ENCODE measurements at places on chromosomes 2 and 18.

- no peak for DNase-seq
Observed at GRCh38 chr2:11858883-11859282, 112.5 kb downstream of the LPIN1 start.

GRCh38 chr2:138537170-138537915, 35.8 kb downstream of the SPOPL start:
- DNase-seq: no peak

GRCh38 chr2:66689456-66690051, 254.6 kb downstream of the MEIS1 start:
- no peak for DNase-seq

DNA sequence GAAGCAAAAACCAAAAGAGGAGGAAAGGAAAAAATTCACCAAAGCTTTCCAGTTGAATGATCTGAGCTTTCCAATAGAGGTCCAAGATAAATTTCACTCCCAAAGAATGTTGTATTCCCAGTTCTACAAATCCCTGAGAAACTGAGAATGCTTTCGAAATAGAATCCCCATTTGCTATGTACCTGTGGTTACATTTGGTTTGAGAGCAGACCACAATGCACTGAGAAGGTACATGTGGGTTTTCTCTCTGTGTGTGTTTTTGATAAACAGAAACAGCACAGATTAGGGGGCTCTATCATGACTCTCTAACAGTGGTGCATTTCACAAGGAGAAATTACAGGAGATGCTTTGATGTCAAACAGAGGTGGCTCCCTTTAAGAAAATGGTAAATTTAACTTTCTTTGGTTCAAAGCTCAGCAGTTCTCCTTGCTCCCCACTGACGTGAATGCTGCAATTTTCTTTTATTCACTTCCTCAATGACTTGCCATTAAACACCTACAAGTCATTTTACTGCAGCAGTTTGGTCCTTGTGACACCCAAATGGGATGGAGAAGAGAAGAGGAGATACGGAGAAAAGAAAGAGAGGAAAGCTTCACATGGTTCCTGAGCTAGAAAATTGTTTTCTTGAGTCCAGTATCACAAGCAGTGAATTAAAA, 108.7 kb downstream of the EPHA4 start:
- no peak for DNase-seq

DNA sequence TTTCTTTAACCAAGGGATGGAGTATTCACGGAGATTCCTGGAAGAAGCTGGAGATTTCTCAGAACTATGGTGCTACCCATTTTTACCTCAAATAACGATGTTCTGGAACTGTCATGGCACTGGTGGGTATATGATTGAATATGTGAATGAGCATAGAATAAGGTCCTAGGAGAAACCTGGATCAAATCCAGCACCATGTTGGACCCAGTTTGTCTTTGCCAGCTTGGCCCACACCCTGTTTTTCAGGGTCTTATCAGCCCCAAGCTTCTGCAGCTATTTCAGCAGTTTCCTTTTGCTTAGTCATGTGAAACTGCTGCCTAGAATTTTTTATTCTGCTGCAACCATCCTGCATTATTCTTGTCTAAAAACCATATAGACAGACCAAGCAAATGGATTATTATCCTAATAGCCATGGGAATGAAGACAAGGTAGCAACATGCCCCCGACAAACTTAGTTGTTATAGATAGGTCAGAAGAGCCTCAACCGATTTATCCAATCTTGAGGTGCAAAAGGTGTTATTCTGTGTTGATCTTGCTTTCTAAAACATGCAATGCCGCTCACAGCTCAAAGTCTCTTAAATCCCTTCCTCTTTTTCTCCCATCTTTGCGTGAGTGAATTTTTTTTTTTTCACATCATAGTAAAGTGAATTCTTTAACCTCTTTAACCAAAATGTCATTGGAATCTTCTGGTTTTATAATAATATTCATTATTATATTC, 133.6 kb downstream of the PRPF40A start:
- no peak for DNase-seq

GRCh38 chr18:3213300-3214059, 6.3 kb downstream of the MYOM1 start:
- no peak for DNase-seq

DNA sequence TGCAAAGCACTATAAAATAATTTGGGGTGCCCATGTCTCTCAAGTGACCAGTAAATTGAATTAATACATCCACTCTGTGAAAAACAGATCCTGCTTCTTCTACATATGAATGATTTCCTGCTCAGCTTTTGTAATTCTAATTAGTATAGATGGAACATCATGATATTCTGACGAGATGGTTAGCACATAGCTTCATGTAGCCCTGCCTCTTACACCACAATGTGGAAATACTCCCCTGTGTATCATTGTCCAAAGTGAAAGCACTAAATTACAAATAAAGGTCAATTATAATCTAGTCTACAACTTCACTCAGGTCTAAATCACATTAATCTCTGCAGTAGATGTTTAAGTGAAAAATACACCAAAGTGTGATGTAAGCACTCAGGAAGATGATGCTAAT, 32.9 kb upstream of the SYT4 start:
- DNase-seq: no peak

DNA sequence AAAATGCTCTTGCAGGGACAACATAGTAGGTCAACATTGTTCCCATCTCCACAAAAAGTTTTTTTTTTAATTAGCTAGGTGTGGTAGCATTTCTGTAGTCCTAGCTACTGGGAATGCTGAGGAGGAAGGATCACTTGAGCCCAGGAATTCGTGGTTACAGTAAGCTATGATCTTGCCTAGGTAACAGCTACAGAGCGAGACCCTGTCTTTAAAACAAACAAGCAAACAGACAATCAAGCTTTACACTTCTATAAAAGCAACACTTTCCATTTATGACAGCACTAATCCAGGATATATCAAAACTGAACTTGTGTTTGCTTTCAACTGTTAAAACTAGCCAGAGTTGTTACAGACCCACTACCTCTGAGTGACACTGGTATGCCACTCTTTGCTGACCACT, 12.0 kb downstream of the UGT1A3 start:
- no peak for DNase-seq

- no peak for DNase-seq
Observed at GRCh38 chr2:154125891-154126290, 254.2 kb downstream of the GALNT13 start.

GRCh38 chr2:37625156-37625555, 46.3 kb downstream of the CDC42EP3 start:
- DNase-seq: peak; percentile 92

DNA sequence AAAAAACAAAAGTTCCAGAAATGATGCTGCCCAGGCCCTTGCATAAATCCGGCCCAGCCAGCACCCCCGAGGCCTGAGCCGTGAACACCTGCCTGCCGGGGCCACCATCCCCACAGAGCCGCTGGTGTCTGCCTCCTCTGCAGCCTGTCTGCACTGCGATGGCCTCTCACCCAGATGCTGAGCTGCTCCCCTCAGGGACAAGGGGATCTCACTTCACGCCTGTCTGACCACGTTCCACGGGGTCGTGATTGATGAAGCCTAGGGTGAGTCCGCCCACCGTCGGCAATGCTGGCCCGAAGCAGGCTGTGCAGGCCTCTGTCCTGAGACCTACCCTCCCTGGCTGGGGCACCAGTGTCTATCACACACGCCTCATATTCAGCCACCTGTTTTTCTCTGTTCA, 444.2 kb downstream of the EIPR1 start:
- DNase-seq: no peak

GRCh38 chr2:209721497-209721896, 50.1 kb upstream of the UNC80 start:
- DNase-seq: peak; percentile 13

DNA sequence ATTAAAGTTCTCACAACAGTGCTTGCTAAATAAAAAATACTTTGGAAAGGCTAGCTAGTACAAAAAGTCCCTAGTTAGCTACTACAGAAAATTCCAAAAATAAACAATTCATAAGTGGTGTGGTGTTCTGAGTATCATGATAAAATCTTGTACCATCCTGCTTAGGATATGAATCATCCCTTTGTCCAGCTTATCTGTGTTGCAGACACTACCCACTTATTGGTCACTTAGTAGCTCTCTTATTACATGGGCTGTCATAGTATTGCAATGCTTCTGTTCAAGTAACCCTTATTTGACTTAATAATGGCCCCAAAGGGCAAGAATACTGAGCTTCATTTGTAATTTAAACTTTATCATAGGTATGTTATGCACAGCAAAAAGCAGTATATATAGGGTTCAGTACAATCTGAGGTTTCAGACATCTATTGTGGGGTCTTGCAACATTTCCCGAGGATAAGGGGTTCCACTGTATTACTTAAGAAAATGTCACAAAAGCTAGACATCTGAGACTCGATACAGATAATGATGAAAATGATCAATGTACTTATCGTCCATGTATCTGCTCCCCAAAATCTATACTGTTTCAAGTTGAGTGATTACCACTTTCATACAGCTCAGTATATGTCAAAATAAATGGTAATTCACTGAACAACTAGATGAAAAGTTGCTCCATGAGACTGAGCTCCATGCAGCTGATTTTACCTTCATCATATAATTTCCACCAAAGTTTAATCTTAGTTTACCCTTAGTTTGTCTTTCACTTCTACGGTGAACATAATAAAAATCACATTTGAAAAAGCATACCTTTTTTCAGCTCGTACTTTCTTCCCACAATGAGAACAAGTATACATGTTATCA, 93.8 kb downstream of the C2orf74 start:
- peak; percentile 10 for DNase-seq

DNA sequence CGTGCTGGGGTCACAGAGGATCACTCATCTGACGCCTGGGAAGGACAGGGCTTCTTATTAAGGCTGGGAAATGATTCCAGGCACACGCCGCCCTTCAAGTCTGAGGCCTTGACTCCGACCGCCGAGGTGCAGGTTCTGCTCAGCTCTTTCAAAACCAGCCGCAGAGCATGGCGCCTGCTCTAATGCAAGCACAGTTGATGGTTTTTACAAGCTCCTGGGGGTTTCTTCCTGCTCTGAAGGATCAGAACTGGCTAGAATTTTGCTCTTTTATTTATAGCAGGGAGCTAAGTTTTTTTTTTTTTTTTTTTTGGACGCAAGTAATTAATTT, 32.0 kb downstream of the CDCA7 start:
- DNase-seq: no peak

All from fibroblast of skin of left quadriceps (primary cell).